ENCODE measurements at places on chromosomes 16 and 17.
A peak's percentile ranks its signal among the peaks of the same experiment; 100 is the strongest.

- DNase-seq, result no peak
These were observed 9.3 kb downstream of the ENDOV start for GRCh38 chr17:80424261-80424660.

DNA sequence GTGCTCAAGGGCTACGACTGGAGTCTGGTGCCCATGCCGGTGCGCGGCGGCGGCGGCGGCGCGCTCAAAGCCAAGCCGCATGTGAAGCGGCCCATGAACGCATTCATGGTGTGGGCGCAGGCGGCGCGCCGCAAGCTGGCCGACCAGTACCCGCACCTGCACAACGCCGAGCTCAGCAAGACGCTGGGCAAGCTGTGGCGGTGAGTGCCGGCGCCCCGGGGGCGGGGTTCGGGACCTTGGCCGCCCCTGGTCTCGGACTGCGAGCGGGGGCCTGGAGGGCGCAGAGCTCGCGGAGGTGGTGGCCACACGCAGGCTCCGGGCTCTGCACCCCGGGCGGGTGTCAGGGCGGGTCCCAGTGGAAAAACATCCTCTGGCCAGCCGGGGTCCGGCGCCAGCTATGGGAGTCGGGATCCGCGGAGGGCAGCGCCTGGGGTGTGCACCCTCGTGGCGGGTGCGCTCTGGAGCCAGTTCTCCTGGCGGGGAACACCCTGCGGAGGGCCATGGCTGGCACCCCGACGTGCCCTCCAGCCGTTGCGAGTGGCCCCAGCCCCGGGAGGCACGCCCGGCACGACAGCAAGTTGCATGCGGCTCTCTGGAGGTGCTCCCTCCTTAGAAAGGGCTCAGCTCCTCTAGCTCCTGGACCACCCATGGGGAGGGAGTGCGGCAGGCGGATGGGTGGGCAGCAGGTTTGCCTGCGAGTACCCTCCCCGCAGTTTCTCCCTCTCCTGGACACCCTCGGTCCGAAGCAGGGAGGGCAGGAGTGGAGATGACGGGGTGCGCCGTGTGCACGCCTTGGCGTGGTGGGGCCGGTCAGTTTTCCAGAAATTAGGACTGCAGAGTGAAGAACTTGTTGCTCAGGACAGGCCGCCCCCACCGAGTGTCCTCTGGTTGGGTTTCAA lies 824 bp downstream of the SOX8 start:
- no peak for DNase-seq

GRCh38 chr16:31460582-31461002 lies 1.3 kb downstream of the ARMC5 start:
- no peak for DNase-seq

DNA sequence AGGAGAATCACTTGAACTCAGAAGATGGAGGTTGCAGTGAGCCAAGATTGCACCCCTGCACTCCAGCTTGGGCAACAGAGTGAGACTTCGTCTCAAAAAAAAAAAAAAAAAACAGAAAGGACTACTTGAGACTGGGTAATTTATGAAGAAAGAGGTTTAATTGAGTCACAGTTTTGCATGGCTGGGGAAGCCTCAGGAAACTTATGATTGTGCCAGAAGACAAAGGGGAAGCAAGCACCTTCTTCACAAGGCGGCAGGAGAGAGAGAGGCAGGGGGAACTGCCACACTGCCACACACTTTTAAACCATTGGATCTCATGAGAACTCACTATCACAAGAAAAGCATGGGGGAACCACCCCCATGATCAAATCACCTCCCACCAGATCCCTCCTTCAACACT lies 9.0 kb upstream of the MILR1 start:
- no peak for DNase-seq

- DNase-seq, result no peak
These were observed 559 bp downstream of the IRX3 start for GRCh38 chr16:54286090-54286365.

DNA sequence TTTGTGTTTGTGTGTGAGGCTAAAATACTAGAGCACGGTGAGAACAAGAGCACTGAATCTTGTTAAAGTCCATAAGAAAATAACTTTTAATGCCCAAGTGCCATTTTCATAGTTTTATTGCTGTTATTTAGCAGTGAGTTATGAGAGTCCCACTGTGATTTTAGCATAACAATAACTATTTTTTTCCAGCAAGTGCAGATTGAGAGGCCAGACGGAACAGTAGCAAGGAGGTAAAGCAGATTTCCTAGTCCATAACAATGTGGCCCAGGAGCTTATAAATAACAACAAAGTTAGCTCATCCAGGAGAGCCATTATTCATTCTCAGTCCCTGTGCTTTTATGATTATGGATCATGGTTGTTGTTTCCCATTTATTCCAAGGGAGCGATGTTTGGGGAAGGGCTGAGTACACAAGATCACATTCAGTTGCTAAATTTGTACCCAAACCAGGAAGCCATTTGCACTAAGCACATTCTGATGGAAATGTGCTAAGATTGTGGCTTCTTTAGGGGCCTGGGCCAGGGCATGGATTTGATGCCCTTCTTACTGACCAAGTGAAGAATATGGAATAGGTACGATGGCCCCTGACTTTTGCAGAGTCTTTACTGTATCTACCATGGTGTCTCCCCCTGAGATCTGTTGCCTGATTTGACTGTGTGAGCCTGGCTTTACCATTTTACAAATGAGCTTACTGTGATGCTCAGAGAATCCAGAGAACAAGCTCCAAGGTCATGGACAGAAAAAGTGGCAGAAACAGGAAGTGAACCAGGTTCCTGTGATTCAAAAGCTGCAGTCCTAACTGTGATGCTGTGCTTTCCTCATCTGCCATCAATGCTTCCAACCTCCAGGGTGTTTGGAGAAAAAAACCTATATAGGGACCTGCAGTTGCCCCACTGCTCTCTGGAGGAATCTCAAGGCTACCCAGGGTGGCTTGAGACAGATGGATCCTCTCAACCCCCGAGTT lies 204.7 kb upstream of the HSBP1 start:
- no peak for DNase-seq

DNA sequence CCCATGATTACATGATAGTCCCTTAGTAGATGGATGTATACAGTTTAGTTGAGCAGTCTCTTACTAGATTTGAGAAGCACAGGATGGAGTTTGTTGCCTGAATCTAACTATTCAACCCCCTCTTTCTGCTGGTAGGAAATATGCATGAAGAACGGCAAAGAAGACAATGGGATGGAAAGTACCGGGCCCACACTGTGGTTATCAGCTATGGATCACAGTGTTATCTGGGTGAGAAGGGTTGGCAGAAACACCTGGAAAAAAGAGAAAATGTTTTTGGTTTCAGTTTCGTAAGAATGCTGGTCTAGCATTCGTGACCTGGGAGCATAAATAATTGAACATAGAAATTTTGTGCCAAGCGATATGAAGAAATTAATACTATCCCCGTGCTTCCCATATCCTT lies 53.1 kb downstream of the ANKFN1 start:
- no peak for DNase-seq

DNA sequence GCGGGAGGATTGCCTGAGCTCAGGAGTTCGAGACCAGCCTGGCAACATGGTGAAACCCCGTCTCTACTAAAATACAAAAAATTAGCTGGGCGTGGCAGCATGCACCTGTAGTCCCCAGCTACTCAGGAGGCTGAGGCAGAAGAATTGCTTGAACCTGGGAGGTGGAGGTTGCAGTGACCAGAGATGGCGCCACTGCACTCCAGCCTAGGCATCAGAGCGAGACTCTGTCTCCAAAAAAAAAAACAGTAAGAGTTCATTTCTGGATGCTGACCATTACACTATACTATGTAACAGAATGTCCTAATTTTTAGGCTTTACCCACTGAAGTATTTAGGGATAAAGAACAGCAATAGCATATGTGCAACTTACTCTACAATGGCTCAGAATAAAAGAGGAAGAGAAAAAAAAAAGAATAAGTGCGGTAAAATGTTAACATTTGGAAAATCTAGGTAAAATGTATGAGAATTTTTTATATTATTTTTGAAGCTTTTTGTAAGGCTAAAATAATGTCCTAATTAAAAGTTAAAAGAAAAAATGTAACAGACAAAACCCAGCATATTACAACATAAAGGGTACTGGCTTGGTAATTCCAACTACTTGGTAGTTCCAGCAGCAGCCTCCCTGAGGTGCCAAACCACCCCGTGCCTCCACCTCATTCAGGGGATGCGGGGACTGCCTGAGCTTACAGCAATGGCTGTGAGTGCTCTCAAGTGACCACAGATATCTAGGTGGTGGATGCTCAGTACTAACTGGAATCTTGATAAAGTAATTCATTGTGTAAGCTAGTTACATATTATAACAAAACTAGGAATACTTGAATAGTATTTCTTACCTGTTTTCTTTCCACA lies 10.9 kb downstream of the COPS3 start:
- DNase-seq, result no peak

- DNase-seq, result no peak
These were observed 43.4 kb downstream of the ADCY7 start for GRCh38 chr16:50309527-50310307.

DNA sequence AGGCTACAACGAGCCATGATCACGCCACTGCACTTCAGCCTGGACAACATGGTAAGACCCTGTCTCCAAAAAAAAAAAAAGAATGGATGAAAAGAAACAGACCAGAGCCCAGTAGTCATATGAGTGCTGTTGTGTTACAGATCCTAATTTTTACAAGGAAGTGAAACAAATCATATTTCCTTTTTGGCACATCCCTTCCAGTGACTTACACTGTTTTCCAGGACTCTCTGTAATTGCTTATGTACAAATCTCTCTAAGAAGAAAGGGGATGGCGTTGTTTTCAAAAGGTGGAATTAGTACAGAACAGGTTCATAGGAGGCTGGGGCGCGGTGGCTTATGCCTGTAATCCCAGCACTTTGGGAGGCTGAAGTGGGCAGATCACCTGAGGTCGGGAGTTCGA lies 19.8 kb upstream of the ZNF594 start:
- no peak for DNase-seq

DNA sequence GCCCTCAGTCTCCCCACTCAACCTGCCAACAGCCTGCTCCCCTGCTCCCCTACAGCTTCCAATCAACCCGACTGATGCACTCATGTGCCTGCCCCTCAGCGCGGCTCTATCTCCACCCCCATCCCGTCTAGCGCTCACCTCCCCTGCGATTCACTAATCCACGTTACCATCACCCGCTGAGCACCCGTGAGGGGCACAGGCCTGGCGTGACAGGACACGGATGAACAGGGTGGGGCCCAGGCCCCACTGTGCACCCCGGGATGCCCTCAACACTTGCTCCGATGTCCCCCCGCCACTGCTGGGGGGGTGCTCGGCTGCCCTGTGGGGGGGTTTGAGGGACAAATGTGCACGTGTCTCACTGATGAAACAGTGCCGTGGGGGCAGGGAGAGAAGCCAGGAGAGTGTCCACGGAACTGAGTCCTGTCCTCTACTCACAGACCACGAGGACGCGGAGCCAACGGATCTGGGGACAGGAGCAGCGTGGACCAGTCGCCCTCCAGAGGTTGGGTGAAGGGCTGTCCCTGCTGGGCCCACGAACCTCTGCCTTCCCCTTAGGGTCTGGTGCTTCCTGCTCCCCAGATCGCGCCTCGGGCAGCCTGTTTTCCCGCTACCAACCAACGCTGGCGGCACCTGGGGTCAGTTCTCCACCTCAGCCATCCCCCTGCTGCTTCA lies 66.7 kb downstream of the RPH3AL start:
- DNase-seq, result no peak

DNA sequence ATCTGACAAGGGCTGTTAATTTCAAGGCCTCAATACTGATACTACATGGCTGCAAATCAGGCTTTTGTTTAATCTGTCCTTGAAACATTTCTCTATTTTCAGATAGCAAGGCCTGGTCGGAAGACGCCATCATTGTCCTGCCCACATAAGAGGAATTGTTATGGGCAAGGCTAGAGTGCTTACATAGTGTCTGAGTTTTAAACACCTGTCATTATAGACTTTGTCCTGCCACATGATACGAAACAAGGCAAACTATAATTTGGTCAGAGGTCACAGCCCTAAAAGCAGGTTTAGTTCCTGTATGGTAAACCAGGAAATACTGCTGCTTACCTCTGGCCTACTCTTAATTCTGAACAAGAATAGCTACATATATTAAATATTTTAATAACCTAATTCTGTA lies 104.4 kb downstream of the SSH2 start:
- DNase-seq, result no peak

DNA sequence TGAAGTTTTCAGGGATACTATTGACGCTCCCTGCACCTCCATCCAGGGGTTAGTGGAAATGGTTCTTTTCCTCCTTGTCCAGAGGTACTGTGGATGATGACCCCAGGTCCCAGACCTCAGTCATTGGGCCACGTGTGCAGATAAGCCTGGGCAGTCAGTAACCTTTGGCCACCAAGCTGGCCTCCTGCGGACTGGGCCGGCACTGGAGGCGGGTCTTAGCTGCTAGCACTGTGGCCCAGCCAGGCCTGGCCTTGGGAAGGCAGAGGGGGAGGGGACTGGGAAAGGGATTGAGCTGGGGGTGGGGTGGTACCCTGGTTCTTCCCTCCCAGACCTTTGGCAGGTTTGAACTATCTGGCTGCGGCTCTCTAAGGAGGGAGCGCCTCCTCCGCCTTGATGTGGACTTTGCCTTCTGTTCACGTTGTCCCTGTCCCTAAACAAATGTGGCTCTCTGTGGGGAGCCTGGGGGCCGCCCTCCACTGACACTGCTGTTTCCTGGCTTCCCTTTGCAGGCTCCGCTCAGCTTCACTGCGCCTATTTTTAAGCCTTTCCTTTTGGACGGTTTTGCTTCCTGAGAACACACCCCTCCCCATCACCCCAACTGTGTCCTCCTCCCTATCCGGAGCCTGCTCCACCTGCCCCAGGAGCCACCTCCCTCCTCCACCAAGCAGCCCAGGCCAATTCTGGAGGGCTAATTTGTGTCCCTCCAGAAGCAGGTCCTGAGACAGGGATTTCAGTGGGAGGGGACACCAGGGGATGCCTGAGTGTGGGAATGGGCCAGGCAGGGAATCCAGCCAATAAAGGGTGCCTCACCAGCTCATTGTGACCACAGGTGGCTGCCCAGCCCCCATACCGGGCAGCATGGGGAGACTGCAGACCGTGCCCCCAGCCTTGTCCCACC lies 251.9 kb downstream of the SEC14L1 start:
- peak; percentile 85 for DNase-seq

GRCh38 chr17:8598913-8599312 lies 31.6 kb downstream of the MYH10 start:
- DNase-seq, result no peak

- no peak for DNase-seq
These were observed 1.6 kb upstream of the GAS7 start for GRCh38 chr17:10200016-10200415.

- DNase-seq, result no peak
These were observed 90.8 kb upstream of the FOXF1 start for GRCh38 chr16:86419518-86419917.

DNA sequence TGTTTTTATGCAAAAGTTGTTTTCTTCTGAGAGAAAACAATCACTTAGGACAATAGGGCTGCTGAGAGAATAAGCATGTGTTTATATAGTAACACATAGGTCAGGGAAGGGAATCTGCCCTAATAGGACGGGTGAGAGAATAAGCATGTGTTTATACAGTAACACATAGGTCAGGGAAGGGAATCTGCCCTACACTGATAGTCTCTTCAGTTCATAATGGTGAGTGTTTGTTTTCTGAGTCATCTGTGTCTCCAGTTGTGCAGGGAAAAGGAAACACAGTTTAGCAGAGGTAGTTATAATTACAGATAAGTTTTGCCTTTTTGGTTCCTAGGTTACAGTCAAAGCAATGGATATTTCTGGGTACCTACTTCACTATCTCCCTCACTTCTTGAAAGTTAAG lies 252.3 kb upstream of the CA10 start:
- DNase-seq, result peak; percentile 17

Measured in NCI-H2081 (cell line).